ENCODE measurements at places on chromosomes 2 and 18. TPM values are rescaled to one million over a fixed set of nuclear protein-coding genes. Genes with fewer than 3 reads are reported as not detected.
A peak's percentile ranks its signal among the peaks of the same experiment; 100 is the strongest.

The PTPRN gene
- total RNA-seq, result not detected

DNA sequence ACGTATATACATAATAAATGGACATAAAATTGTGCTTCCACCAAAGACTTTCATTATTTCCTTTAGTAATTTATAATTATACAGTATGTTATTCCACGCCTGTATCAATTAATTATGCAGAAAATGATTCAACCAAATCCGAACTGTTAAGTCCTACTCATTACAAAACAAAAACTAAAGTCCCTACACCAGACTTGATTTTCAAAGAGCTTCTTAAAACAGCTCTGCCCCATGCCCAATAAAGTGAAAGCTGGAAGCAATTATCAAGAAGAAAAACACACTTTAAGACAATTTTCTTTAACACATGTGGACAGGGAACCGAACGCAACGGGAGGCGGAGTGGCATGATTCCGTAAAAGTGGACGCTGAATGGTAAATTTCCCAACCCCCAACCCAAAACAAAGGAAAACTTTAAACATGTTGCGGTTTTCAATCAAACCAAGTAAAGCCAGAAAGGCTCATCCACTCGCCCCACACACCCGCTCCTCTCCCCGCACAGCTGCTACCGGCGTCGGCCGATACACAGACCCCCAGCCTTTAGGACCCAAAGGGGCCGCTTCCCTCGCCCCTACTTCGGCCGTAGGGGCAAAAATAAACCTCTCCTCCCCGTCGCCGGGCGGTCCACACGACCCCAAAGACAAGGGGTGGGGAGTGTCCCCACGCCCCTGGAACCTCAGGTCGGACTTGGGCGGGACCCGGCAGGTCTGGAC is 705 bp downstream of the YES1 start:
- no peaks in the 10 kb centered on the region for H3K36me3 ChIP-seq
- H3K27ac ChIP-seq, result peak overlapping the region; percentile 80
- peaks cover 68% of the 10 kb centered on the region for H3K4me1 ChIP-seq
- DNase-seq, result no peak

GRCh38 chr2:289362-290089 is 1.6 kb upstream of the ALKAL2 start:
- H3K4me3 ChIP-seq, result peak overlapping the region; percentile 33
- peaks cover 13% of the 10 kb centered on the region for H3K27me3 ChIP-seq
- peaks cover 18% of the 10 kb centered on the region for H3K4me1 ChIP-seq
- H3K27ac ChIP-seq, result no peak overlapping the region

The ZNF396 gene
- total RNA-seq, result 7.3 TPM

- no peak for DNase-seq
- no peaks in the 10 kb centered on the region for H3K27me3 ChIP-seq
- no peak overlapping the region for H3K27ac ChIP-seq
- no peak overlapping the region for H3K4me3 ChIP-seq
- no peaks in the 10 kb centered on the region for H3K36me3 ChIP-seq
These were observed 18.2 kb upstream of the BOK start for GRCh38 chr2:241540401-241540770.

The TMEM37 gene
- not detected for total RNA-seq

The SP5 gene
- total RNA-seq, result not detected

DNA sequence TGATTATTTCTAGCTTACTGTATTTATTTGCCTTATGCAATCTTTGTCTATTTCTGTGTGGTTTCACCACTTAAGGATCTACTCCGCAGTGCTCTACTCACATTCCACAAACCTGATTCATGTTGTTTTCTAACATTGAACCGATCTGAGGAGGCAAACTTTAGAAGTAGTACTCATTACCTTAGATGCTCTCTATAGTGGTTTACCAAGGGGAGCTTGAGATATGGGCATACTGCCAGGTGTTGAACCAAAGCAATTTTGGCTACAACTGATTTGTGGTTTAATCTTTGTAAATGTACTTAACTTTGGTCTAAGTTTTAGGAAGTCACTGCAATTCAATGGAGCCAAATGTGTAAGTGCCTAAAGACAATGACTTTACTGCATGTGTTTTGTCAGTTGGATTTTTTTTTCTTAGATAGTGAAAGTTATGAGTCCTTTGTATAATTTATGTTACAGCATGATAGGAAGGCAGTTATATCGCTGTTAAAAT is 50.1 kb downstream of the MAP2 start:
- no peak overlapping the region for H3K27ac ChIP-seq
- H3K27me3 ChIP-seq, result no peaks in the 10 kb centered on the region
- H3K4me1 ChIP-seq, result no peaks in the 10 kb centered on the region
- no peaks in the 10 kb centered on the region for H3K36me3 ChIP-seq

The AOX1 gene
- not detected for total RNA-seq

DNA sequence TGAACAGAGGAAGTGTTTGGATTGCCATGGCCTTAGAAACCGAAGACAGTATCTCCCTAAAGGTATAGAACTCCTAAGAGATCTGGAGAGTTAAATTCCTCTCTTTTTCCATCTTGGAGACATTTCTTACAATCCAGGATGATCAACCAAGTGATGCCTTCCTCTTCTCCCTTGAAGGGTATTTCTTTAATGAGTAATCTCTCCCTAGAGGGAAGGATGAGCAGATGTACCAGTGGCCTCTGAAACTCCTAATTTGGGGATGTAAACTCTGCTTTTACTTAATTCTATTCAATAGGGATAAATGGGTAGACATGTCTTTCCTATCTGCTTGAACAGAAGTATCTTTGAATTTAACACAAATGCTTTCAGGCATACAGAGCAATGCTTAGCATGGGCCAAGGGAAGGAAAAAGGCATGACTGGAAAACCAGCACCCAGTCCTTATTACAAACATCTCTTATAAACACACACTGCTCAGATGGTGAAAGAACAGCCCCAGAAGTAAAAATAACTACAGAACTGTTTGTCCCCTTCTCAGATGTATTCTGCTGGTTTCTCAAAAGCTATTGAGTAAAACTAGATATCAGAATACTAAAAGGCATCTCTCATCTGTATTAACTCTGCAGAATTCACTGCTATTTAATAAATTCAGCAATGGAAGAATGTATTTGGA is 4.7 kb upstream of the THNSL2 start:
- H3K27ac ChIP-seq, result no peak overlapping the region
- H3K36me3 ChIP-seq, result no peaks in the 10 kb centered on the region
- H3K27me3 ChIP-seq, result no peaks in the 10 kb centered on the region

The B3GNT2 gene
- total RNA-seq, result 18.8 TPM

All from CD4-positive, alpha-beta memory T cell (primary cell).